IPS-NIHi11 (cell line): ENCODE measurements at places on chromosomes 3 and 15.

DNA sequence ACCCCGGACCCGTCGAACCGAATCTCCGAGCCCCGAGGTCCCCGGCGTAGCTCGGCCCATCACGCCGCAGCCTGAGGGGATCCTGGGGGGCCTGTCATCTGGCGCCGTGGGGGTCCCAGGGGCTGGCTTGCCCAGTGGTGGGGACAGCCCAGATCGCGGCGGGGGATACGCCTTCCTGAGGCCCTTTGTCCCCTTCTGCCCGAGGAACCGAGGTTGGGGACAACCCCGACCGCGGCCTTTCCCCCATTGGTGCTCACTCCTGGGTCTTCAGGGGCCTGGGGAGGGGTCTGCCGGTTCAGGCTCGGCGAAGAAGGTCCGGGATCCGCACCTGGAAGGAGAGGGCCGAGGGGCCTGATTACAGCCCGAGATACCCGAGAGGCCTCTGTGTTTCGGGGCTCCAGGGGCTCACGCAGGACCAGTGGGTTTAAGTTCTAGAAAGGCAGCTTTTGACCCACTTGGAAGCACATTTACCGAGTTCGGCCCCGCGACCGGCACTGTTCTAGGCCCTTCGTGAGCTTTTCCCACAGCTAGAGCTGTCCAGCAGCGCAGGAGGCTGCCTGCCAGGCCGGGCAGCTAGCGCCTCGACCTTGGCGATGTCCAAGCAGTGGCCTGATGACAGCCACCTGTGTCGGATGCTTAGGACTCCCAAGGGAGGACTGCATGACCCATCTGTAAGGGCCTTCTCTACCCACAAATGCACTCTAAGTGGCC, 504 bp downstream of the ABHD2 start:
- peak; percentile 28 for DNase-seq

DNA sequence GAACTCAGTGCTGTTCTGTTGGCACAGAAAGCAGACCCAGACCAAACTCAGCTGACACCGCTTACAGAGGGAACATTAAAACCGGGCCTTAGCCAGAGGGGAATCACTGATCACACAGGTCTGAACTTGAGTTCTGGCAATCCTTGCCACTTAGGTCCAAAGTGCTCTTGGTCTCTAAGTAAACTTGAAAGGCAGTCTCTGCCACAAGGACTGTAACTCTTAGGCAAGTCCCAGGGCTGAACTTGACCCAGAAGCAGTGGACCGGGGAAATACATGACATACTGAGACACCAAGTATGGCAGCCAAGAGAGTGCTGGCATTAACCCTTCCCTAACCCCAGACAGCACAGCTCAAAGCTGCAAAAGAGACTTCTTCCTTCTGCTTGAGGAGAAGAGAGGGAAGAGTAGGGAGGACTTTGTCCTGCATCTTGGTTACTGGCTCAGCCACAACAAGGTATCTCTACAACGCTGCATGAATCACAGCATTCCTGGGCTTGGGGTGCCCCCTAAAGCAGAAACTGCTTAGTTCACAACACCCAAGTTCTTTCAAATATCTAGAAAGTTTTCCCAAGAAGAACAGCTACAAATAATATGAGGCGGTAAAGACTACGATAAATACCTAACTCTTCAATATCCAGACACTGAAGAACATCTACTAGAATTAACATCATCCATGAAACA, 32.5 kb downstream of the NAALADL2 start:
- DNase-seq, result no peak

- no peak for DNase-seq
Observed at GRCh38 chr3:102195198-102195948, 239.4 kb upstream of the ZPLD1 start.

- DNase-seq, result peak; percentile 49
Observed at GRCh38 chr15:85615930-85616329, 178.8 kb downstream of the KLHL25 start.

- no peak for DNase-seq
Observed at GRCh38 chr15:74626752-74627692, 11.4 kb downstream of the CLK3 start.

DNA sequence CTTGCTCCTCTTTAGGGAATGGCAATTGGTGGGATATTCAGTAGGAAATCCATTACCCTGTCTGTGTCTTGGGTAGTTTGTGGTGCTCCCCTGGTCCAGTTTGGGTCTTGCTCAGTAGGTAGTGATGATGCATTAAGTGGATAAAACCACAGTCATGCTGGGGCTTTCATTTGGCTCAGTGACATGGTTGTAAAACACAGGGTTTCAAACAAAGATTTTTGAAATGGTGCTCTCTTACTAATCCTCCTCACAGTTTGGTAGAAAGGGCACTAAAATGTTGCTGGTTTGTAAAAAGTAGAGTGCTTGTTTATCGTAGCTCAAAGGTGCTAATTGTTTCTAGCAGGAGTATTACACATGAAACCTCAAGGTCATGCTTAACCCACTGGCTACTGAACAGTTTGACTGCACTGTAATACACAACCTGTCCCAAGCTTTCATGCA, 22.9 kb downstream of the BBX start:
- DNase-seq, result no peak

GRCh38 chr3:25091934-25092333, 336.1 kb upstream of the RARB start:
- DNase-seq, result no peak

GRCh38 chr15:98413933-98414546, 234.3 kb upstream of the IGF1R start:
- DNase-seq, result no peak

GRCh38 chr3:30232142-30232541, 374.3 kb upstream of the TGFBR2 start:
- DNase-seq, result no peak

GRCh38 chr15:56965231-56966013, 47.0 kb downstream of the TCF12 start:
- DNase-seq, result no peak

GRCh38 chr3:101602731-101603130, 28.8 kb downstream of the PCNP start:
- no peak for DNase-seq

DNA sequence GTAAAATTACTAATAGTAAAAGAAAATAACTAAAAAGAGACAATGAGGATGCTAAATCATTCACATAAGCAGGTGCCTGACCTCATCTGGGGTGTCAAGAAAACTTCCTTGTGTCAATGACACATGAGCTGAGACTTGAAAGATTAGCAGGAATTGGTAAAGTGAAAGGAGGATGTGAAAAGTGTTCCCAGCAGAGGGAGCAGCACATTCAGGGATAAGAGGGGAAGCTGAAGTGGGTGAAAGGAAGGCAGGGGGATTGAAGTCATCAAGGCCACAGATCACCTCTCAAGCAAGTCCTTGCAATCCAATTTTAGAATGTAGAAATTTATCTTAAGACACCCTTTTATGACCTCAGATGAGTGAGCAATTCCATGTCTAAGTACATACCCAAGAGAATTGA, 60.2 kb upstream of the ACP3 start:
- peak; percentile 38 for DNase-seq

GRCh38 chr15:77532067-77532710, 100.5 kb downstream of the LINGO1 start:
- no peak for DNase-seq

- no peak for DNase-seq
Observed at GRCh38 chr15:75554717-75555116, 24.4 kb downstream of the PTPN9 start.

DNA sequence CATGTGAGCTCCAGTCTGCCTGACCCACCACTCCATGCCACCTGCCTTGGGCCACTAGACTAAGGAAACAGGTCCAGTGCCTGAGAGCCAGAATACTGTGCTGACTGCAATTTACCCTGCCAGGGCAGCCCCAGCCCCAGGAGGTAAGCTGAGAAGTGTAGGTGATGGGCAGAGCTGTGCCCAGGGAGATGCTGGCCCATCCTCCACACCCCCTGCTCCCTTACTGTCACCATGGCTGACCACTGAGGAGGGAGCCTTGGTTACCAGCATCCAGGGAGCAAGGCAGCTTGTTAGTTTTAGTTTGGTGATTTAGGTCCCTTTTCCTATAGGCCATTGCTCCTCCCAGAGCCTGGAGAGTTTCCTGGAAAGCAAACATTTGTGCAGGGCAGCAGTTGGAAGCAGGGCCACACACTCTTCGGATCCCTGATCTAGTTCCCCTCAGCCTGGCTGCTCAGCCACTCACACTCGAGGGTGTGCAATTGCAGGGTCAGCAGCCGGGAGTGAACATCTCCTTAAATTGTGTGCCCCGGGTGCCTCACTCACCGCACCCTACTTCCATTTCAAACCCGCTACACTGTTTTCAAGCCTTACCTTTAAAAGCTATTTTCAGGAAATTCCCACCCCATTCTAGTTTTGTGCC, 2.0 kb downstream of the GALNT15 start:
- DNase-seq, result no peak

- DNase-seq, result no peak
Observed at GRCh38 chr3:23811919-23812318, 6.2 kb downstream of the UBE2E1 start.

- peak; percentile 47 for DNase-seq
Observed at GRCh38 chr15:67125589-67126502, 60.4 kb downstream of the SMAD3 start.

GRCh38 chr3:2659896-2660295, 450.3 kb downstream of the IL5RA start:
- no peak for DNase-seq

- DNase-seq, result no peak
Observed at GRCh38 chr3:18739099-18739433, 313.9 kb upstream of the SATB1 start.

- peak; percentile 68 for DNase-seq
Observed at GRCh38 chr3:193040836-193041672, 123.4 kb upstream of the MB21D2 start.

DNA sequence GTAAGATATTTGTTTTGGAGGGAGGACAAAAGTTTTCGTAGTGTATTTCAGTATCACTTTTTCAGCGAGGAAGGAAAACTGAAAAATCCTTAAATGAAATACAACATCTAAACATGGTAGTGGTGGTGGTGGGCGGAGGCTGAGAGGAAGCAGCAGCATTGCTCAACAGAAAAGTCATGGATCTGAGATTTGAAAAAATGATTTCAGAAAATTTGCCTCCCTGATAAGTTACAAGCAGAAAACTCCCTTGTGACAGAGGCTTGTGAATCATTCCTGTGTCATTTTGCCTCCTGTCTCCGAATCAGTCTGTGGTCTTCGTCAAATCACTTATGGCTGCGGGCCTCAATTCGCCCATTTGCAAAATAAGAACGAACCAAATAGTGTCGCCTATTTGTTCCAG, 965 bp upstream of the CRBN start:
- no peak for DNase-seq

- no peak for DNase-seq
Observed at GRCh38 chr3:23762759-23763477, 42.8 kb upstream of the UBE2E1 start.

- no peak for DNase-seq
Observed at GRCh38 chr15:40743485-40743901, 11.6 kb downstream of the RMDN3 start.

DNA sequence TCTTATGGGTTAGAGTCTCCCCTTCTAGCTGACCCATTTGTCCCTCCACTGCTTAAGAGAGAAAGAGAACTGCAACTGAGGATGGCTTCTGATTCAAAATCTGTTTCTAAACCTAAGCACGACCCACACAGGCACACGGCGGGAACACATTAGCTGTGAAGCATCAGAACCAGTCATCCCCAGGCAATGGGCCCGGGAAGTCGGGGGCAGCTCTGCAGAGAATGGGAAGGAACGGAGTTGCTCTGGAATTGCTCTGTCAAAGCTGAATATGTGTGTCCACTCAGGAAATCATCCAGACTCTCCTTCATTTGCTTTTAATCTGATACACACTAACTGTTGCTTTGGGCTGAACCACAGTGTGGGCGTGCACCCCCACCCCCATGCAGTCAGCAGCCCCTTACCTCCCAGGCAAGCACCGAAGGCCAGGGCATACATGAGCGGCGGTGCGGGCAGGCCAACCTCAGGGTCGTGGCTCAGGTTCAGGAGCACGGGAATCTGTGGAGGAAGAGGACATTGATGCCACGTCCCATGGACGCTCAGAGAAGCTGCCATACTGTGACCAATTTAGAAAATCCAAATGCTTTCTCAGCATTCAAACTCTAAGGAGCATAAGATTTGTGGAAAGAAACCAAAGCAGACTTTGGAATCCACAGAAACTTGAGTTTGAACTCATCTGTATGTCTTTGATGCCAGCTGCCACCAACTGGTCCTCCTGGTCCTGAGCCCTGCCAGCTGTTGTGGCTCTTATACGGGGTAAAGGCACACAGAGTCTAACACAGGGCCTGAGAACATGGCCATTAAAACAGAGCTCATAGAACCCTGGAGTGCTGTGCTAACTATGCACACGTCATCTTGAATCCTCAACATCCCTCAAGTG, 247.9 kb downstream of the OCA2 start:
- no peak for DNase-seq

DNA sequence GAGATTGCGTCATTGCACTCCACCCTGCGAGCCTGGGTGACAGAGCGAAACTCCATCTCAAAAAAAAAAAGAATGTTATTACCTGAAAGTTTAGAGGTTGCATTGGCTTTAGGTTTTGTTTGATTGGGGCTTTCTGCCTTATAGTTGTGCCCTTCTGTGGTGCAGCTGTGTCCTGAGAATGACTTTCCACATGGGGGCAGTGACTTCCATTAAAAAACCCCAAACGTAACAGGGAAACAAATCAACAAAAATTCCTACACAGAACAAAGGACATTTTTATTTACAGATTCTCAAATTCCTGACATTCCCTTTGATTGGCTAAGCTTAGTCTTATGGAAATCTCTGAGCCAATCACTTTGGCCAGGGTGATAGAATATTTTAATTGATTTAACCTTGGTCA, 154.1 kb upstream of the GPR149 start:
- no peak for DNase-seq

DNA sequence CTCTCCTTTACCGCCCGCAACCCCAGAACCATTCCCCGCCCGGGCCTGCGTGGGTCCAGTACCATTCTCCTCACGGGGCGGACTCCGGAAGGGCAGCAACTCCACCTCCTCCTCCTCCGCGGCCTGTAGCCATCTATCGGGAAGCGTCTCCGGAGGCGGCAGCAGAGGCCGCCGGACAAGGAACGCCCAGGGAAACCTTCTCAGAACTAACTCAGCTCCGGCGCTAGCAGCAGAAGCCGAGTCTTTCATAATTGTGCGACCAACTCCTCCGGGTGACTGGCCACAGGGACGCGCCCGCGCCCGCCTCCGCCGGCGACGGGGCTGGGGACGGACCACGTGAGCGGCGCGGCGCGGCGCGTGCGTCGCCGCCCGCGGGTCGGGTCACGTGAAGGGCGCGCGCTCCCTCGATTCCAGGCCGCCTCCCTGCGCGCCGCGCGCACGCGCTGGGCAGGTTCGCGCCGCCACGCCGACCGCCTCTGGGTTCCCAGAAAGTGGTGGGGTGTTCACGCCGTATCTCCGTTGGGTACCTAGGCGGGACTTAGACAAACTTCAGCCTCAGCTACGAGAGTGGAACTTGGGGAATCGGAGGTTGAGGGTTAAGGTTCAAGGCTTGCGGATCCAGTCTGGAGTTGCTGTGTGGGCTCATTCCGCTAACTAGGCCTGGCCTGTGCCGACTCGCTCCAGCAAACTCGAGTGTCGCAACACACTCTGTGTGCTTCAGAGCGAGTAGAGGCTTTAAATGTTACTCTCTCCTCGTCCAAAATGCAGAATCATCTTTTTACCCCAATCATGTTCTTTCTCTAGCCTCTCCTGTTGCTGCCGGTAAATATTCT, at the start of gene TRPM7:
Gene TRPM7 (minus strand): TSS at position 329 of the 833 bp plus-strand sequence. CDS start 264 bp downstream, at position 65.
- DNase-seq, result peak; percentile 94
